A673 (cell line): ENCODE measurements at places on chromosomes 13 and 19.

- no peak for DNase-seq
Observed at GRCh38 chr13:105139048-105139379, 1396.4 kb downstream of the EFNB2 start.

GRCh38 chr19:45154064-45154827, 6.5 kb downstream of the NKPD1 start:
- DNase-seq: no peak

- DNase-seq: no peak
Observed at GRCh38 chr19:33297401-33298145, 4.8 kb downstream of the CEBPA start.

- DNase-seq: no peak
Observed at GRCh38 chr13:48542138-48542537, 9.3 kb upstream of the RCBTB2 start.

DNA sequence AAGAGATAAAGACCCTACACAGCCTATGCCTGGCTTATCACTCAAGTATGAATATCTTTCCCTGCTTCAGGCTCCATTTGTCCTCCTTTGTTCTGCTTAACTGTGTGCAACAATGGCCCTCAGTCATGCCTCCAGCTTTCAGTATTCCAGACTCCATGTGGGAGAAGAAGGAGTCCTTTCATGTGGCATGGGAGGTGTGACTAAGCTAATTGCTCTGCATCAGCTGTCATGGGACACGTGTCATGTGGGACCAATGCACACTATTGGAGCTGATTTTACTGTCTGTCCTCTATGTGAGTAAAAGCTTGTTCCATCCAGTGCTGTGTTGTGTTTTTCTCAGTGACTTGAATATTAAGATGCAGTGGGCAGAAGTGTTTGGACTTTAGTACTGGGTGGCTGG, 1198.3 kb downstream of the OLFM4 start:
- no peak for DNase-seq

DNA sequence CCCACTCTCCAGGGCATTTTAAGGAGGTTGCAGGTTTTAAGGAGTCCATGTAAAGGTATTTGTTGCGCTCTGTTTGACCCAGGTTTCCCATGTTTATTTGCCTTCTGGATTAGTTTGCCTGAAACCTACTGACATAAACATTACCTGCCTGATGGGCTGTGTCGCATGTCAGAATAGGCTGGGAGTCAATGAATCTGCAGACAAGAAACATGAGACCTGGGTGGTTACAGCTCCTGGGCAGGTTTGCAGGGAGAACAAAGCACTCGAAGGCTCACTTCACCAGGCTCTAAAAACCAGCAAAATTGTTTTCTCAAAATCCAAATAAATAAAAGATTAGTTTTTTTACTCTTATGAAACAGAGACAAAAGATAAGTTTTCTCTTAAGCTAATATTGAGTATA, 114.4 kb upstream of the SERTM1 start:
- DNase-seq: no peak

DNA sequence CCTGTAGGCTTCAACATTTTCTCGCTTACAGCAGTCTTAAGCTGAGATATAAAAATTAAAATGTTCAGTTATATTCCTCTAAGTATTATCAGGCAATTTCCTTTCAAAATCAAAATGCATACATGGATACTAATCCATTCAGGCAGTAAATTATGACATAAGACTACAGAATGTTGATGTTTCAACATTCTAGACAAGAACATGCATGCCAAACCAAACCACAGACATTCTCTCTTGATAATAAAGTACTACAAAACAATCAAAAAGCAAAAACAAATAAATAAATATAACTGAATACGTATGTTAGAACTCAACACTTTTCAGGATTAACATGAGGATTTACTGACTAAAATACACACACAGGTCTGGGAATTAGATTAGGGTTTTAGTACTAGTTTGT, 7.7 kb downstream of the DIS3 start:
- DNase-seq: no peak

DNA sequence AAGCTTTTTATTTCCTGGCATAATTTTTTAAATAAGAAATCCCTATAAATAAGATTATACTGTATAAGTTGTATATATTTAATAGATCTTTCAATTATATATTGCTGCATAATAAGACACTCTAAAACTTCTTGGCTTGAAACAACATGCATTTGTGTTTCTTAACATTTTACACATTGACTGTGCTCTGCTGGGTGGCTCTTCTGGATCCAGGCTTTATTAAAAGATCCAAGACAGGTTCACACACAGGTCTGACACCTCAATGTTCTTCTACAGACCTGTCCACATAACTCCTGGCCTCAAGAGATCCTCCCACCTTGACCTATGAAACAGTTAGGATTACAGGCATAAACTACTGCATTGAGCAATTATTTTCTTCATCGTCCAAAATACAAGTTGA, 77.6 kb upstream of the PCDH17 start:
- DNase-seq: no peak

- peak; percentile 88 for DNase-seq
Observed at GRCh38 chr13:46106839-46107371, 2.1 kb upstream of the CPB2 start.

DNA sequence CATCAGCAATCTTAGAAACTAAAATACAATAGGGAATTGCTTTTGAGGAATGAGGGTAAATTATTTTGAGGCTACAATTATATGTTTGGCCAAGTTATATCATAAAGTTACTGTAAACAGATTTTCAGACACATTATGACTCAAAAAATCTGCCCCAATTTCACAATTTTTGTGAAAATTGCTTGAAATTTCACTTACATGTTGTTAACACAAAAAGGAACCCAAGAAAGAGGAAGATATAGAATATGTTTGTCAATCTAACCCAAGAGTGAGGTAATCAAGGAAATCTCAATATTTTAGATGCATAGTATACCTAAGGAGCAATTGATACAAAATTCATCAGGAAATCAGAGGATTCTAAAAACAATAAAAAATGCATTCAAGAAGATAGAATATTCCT, 73.9 kb upstream of the FNDC3A start:
- no peak for DNase-seq

DNA sequence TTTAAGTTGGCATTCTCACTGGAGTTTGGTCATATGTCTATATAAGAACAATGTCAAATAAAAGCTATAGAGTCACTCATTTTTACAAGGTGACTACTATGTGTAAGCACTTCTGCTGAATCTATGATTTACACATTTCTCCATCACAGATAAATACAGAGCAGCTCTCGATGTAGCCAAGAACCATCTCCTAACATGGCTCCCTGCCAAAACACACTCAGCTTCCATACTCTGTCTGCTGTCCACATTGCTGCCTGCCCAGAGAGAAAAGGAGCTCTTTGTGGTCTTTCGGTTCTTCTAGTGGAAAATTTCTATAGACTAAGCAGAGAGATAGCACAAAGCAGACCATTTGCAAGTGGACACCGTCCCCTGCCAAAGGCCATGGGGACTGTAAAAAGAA, 190.9 kb upstream of the KLF12 start:
- DNase-seq: peak; percentile 18

DNA sequence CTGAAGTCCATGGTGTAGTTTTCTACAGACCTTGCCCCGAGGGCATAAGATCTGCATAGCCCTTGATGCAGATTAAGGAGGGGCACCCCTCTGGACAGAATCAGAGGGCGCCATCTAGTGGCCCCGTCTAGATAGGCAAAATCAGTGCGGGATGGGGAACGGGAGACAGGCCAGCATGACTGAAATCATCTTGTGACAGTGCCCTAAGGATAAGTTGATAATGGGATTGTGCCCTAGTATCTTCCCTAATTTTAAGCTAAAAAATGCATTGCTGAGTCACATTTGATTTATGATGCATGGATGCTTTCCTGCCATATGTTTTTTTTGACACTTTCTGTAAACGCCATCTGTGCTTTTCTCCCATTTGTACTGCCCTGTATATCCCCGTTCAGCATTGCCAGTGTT, 19.0 kb upstream of the GPI start:
- DNase-seq: peak; percentile 89

GRCh38 chr13:99722931-99723330, 221.7 kb downstream of the TM9SF2 start:
- no peak for DNase-seq

DNA sequence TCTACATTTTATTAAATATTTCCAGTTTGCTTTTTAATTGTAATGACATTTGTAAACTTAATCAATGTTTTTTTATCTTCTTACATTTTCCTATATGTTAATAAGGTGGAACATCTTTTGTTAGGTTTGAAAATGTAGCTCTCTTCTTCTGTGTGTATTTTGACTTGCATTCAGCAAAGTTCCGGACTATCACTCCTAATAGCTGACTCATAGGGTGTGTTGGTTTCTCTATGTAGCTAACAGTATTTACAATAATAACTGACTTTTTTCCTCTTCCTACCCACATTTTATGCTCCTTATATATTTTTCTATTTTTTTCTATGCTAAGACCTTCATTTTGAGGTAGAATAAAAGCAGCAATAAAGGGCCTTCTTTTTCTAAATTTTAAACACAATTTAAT, 28.1 kb downstream of the MYO16 start:
- DNase-seq: no peak

- DNase-seq: no peak
Observed at GRCh38 chr13:91158017-91158395, 189.5 kb upstream of the MIR17HG start.

GRCh38 chr13:43206838-43207237, 183.5 kb downstream of the DNAJC15 start:
- no peak for DNase-seq

GRCh38 chr19:17246681-17247425, 1.1 kb upstream of the NR2F6 start:
- peak; percentile 49 for DNase-seq

GRCh38 chr13:105363261-105364190, 1171.9 kb downstream of the EFNB2 start:
- peak; percentile 96 for DNase-seq

- no peak for DNase-seq
Observed at GRCh38 chr13:90623318-90624011, 724.0 kb upstream of the MIR17HG start.

GRCh38 chr19:4069331-4069959, 2.7 kb upstream of the ZBTB7A start:
- DNase-seq: no peak

- no peak for DNase-seq
Observed at GRCh38 chr19:13841086-13841961, 35.6 kb upstream of the NANOS3 start.

DNA sequence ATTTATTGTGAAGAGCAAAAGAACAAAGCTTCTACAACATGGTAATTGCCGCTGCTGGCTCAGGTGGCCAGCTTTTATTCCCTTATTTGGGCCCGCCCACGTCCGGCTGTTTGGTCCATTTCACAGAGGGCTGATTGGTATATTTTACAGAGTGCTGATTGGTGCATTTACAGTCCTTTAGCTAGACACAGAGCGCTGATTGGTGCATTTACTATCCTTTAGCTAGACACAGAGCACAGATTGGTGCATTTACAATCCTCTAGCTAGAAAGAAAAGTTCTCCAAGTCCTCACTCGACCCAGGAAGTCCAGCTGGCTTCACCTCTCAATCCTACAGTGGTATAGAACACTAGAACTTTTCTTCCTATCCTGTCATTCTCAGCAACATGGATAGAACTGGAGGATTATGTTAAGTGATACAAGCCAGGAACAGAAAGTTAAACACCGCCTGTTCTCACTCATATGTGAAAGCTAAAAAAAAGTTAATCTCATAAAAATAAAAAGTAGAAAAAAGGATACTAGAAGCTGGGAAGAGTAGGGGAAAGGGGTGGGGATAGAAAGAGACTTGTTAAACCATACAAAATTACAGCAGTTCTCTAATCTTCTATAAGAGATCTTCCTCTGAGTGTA, 33.6 kb upstream of the FARP1 start:
- DNase-seq: no peak

- DNase-seq: no peak
Observed at GRCh38 chr13:110353339-110353977, 46.4 kb downstream of the COL4A2 start.

DNA sequence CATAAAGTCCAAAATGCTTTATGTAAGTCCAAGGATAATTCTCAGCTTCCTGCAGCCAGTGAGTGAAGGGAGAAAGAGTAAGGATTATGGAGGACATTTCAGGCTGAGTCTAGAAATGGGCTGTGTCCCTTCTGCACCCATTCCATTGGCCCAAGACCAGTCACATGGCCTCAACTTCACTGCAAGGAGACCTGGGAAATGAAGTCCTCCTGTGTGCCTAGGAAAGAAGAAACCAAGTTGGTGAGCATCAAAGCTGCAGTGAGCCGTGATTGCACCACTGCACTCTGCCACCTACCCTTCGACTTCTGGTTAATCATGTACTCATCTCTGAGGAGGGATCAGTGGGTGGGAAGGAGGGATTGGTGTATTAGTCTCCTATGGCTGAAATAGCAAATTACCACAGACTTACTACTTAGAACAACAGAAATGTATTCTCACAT, 3.6 kb upstream of the CD37 start:
- DNase-seq: peak; percentile 79

GRCh38 chr13:20942938-20943559, 40.5 kb upstream of the XPO4 start:
- DNase-seq: no peak

DNA sequence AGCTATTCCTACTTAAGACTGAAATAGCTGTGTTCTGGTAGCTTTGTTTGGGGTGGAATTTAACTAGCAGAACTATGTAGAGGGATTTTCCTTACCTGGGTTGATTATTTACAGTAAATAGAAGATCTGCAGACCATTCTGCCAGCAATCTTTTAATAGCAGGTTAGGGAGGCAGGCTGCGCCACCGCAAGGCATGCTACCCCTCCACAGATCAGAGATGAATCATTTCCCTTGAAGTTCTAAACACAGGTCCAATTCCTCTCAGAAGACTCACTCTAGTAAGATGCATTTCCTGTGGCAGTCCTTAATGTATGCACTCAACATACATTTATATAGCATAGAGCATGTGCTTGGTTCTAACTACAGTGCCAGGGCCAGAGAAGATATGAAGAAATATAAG, 109.0 kb downstream of the TNFRSF19 start:
- no peak for DNase-seq

DNA sequence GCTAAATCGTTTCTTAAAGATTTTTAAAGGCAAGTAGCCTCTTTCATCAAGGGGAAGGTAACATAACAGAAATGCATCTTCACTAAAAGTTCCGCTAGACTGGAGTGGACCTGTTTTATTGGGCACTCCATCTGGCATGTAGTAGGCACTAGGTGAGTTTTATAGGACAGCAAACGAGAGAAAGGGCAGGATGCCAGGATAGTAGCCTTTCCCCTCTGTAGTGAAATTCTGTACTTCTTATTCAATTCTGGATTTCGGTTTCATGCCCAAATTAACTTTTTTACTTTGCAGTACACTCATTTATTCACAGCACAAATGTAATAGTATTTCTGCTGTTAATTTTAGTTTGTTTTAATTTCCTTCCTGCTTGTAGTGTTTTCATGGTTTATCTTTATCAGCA, 45.2 kb downstream of the GPR180 start:
- DNase-seq: no peak

DNA sequence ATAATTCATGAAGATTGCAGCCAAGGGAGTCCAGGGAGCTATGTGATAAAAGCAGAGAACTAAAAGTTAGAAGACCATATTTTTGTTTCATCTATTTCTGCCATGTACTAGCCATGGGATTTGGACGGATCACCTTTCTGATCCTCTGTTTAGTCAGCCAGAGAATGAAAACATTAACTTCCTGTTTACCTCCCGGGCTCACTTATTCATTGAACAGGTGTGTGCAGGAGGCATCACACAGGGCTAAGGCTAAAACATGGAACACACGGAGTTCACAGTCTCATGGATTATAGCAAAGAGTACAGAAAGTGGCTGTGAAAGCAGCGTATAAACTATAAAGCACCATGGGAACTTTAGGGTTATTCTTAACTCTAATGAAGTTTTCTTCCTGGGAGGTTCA, 96.8 kb downstream of the GPR12 start:
- DNase-seq: no peak
